ENCODE measurements at places on chromosomes 4 and X.

- no peak for DNase-seq
Measured at GRCh38 chr4:95165926-95166524, 382.7 kb downstream of the UNC5C start.

GRCh38 chr4:25509646-25510045 is 132.6 kb downstream of the ANAPC4 start:
- DNase-seq, result no peak

DNA sequence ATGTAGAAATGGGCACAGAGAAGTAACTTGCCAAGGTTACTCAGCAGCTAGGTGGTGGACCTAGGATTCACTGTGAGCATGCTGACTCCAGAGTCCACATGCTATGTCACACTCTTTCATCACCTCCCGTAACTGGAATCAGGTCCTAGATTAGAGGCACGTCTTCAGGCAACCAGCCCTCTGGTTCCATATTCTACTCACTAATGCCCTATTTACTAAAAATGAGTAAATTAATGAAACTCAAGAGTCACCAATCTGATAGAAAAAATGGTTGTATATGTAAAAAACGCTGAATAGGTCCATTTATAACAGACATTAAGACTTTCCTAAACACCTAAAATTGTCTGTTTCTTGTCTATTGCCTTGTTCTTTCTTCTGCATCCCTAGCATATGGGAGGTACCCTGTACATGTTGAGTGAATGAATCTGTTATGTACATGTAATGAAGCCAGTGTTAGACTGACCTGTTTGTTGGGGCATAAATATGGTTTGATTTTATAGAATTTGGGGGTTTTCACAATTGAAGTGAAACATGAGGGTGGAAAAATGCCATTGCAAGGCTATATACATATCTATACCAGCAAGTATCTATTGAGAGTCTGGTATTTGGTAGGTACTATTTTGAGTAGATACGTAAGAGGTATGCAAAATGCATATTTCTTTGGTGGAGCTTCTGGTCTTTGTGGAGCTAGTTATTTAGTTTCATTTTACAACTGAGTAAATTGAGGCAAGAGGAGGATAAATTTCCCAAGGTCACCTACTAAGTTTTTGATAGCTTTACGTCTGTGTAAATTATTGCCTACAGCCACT is 7.5 kb upstream of the RUFY3 start:
- no peak for DNase-seq

DNA sequence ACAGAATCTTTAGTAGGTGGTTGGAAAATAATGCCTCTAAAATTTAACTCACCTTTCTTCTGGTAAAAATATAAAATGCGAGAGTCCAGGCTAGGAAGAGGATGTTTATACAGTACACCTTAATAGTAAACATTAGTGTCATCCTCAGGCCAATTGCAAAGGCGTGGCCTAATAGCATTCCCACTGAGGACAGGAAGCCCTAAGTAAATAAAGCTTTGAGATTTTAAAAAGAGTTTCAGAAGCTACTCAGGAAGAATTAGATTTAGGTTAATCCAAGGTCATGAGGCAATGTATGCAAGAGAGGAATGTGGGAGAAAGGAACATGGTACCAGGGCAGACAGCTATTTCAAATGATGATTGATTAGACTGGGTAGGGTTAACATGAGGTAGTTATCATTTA is 49.5 kb downstream of the RPGR start:
- no peak for DNase-seq

DNA sequence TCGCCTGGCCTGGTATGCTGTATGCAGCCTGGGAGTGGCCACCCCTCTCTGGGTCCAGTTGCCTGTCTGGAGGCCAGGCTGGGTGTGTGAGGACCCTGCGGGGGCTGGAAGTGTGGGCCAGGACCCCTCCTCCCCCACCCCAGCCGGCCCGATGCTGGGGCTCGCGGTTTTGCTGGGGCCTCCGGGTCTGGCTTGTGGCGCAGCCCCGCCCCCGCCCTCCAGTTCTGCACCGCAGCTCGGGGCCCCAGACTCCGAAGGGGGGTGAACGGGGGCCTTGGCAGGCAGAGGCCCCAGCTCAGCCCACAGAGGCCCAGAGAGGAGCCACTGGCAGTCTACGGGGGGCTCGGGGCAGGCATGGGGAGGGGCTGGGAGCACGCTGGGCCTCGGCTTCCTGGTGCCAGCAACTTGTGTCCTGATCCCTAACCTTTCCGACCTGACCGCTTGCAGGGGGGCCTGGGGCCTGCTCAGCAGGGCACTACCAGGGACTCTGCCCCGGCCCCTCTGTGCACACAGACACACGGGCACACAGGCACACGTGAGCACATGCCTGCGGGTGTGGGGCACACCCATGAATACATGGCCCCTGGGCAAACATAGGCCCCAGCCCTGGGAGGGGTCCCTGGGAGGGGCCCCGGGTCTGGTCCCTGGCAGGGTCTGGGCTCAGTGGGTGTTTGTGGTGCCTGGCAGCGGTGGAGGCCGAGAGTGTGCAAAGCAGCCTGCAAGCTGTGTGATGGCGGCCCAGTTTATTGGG is 21.4 kb upstream of the FGFR3 start:
- no peak for DNase-seq

DNA sequence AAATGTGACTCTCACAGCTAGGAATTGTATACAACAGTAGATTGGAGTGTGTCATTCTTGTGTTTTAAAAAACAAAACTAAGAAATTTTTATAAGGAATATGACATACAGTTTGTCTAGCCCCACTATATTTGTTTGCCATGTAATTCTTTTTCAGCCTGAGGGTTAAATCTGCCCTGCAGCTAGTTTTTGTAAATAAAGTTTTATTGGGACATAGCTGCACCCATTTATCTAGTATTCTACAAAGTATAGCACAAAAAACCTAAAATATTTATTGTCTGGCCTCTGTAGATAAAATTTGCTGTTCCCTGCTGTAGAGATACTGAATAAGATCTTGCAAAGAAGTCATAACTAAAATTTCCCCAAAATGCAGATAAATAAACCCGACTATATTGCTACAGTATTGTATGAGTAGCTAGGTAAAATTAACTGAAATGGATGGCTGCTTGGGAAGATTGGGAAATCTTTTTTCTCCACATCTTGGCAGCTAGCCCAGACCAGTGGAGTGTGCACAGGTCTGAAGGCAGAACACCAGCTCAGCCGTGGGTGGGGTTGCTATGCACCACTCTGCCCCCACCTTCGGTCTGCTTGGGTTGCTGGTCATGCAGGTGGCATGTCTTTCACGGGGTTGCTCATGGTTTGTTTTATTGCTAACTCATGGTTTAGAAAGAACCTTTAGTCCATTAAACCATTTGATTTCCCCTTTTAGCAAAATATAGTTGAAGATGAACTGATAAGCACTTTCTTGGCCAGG is 127.9 kb downstream of the KLHL8 start:
- no peak for DNase-seq

GRCh38 chr4:78753091-78753490 is 23.1 kb upstream of the BMP2K start:
- DNase-seq, result no peak

DNA sequence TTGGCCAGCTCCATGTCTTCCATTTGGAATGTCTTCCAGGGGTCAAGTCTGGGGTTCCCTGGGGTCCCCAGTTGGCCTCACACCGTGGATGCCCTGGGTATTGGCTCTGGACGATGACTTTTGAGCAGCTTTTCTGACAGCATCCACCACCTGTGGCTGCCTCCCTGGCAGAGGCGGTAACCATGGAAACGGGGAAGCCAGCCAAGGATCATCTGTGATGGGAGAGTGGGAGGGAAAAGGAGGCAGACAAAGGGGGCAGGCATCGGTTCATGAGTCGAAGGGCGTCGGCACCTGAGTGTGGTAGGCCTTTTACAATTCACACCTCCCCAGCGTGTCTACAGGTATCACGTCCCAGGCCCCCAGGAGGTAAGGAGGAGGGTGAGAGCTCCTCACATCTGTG is 152.2 kb downstream of the ASMT start:
- no peak for DNase-seq

DNA sequence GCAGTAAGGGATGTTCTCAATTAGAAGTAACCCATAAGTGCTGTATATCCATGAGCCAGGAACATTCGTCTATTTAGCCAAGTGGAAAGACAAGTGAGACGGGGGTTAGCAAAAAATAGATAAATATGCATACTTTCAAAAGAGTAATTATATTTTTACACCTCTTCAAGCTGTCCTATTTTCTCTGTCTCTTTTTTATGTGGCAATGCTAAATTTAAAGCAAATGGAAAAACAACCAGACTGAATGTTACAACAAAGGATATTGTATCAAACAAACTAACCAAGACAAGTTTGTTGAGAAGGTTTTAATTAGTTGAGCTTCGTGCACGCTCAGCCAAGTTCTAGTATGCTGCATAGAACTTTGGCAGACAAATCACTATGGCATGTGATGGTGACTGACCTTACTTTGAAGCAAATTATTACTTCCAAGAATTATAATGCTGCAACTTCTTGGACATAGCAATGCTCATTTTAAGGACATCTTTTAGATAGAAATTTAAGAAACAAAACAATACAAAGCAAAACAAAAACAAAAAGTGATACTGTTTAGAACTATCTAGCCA is 61.4 kb upstream of the TMEM150C start:
- DNase-seq, result no peak

DNA sequence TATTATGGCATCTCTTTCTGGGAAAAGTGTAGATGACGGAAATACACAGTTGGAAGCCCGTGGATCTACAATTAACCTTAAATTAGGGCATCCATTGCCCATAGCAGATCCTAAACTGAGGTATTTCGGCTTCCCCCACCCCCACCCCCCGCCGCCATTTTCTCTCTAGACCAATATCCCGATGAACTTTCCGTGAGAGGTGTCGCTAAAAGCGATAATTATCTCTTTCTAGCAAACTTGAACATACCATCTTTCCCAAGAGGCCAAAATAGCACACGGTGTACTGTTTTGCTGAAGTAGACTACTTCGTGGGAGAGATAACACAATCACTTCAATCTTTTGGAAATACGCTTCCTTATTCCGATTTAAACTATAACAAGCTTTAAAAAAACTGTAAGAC is 554 bp downstream of the KLHL15 start:
- DNase-seq, result no peak

DNA sequence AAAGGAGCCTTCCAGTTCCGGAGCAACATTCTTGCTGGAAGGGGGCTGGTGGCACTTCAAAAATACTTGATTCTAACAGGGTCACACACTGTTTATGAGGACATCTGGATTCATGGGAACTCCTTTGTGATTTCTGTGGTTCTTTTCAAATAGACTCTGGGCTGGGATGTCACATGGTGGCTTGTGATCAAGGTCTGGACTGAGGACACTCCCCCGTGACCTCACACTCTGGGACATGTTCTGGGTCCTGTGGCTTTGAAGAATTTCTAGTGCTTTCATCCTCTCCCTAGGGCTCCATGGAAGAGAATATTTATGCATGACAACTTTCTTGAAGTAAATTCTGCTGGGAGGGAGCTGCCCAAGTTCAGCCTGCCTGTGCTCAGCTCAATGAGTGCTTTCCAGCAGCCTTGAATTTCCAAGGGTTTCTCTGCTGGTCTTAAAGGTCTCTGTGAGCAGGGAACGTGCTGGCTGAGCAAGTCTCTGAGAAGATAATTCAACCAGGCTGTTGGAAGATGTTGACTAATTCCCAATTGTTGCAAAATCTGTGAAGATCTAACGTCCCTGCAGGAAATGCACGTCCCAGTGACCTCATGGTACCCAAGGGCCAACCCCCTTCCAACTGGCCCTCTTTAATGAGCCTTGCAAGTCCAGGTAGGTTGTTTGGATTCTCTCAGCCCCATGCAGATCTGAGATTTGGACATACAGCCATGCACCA is 36.3 kb downstream of the GPR143 start:
- DNase-seq, result no peak

- no peak for DNase-seq
Measured at GRCh38 chr4:40121515-40121914, 64.9 kb downstream of the N4BP2 start.

- DNase-seq, result no peak
Measured at GRCh38 chrX:47226071-47226470, 6.7 kb upstream of the USP11 start.

- no peak for DNase-seq
Measured at GRCh38 chr4:140523370-140523856, 555 bp upstream of the ELMOD2 start.

DNA sequence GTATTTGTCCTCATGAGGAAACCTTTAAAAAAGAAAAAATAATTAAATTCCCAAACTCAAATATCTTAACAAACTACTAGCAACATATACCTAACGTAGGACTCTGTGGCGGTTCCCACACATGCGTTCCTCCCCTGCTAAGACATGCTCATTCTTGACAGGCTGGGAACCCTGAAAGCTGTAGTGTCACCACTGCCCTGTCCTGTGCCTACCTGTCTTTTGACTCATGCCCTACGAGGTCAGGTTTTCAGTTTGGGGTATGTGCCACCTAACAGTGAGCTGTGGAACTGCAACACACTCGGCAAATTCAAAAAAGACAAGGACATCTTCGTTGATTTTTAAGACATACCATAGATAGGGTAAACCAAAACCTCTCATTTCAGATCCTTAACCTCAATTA is 17.8 kb downstream of the IDS start:
- DNase-seq, result no peak

DNA sequence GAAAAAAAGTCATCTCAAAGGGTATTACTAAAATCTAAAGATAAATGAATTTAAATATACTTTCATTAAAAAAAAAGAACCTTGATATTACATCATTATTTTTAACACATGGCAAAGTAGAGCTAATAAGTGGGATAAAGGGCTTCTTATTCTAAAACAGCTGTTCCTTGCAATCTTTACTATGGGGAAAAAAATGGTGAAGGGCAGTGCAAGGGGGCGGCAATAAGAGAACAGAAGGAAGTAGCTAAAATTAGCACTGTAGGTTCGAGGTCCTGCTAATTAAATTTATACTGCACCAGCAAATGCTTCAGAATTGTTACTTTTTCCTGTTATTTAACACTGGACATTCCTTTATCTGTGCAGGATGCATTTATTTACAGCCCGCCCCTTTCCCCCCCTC is 89.4 kb upstream of the HPF1 start:
- no peak for DNase-seq

DNA sequence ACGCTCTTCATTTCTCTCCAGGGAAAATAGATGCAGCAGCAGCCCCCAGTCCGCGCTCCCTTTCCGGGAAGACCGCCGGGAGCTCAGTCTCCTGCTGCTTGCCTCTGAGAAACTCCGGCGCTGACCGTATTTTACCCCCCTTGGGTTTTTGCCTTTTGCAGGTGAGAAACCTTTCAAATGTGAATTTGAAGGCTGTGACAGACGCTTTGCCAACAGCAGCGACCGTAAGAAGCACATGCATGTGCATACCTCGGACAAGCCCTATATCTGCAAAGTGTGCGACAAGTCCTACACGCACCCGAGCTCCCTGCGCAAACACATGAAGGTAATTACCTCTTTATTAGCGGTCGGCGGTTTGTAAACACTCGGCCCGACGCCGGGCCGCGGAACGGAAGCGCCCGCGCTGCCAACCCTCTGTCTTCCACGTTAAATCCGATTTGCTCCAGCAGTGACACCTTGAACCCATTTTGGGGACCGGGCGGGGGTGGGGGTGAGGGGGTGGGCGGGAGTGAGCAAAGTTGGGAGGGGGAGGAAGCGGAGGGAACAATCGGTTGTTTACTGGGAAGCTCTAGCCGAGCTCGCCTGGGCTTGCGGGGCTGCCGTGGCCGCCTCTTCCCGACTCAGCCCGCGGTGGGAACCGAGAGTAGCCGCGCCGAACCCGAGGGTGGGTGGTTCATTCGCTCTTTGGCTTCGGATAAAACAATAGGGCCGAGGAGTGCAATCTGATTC is 3.0 kb downstream of the ZIC3 start:
- no peak for DNase-seq

Data from activated CD4-positive, alpha-beta T cell treated with anti-CD3 and anti-CD28 coated beads, Interleukin-2, amount 50 U/mL, for 1 hour (primary cell).